Astrocyte of the hippocampus (primary cell): ENCODE measurements at places on chromosomes 3 and 15.

GRCh38 chr3:71389191-71389590, 194.3 kb downstream of the FOXP1 start:
- DNase-seq, result no peak

GRCh38 chr3:123349201-123349535, 99.7 kb downstream of the ADCY5 start:
- no peak for DNase-seq

DNA sequence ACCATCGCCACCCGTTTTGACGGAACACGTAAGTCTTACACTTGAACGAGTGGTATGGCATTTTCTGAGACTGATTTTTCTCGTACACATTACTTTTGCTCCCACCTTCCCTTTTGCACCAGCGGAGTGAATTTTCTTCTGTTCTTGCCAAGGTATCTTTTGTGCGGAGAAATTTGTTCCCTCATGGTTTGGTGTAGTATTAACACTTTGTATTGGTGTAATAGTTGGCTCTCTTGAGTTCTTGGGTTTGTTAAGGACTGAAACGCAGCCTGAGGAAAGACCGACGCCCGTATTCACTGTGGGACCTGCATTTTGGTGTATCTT, 420 bp downstream of the KCNH8 start:
- peak; percentile 3 for DNase-seq

GRCh38 chr3:138197058-138197457, 10.0 kb downstream of the ARMC8 start:
- peak; percentile 73 for DNase-seq

DNA sequence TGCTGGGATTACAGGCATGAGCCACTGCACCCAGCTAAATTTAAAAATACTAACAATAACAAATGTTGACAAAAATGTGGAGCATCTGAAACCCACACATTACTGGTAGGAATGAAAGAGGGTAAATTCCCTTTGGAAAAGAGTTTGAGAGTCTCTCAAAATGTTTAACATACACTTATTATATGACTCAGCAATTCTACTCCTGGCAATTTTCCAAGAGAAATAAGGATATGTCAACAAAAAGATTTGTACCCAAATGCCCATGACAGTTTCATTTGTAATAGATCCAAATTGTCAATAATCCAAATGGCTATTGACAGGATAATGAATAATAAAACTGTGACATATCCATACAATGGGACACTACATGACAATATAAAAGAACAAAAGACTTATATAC, 9.0 kb downstream of the HCLS1 start:
- DNase-seq, result no peak

DNA sequence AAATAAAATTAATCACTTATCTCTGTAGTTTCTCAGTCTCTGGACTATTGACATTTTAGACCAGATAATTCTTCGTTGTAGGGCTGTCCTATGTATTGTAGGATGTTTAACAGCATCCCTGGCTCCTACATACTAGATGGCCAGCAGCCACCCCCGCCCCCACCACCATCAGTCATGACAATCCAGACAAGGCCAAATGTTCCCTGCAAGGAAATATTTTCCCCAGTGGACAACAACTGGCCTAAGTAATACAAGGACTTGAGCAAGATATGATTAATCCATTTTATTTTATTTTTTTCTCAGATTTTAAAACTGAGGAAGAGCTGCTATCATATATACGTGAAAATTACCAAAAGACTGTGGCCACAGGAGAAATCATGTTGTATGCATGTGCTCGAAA, 23.8 kb downstream of the TICRR start:
- no peak for DNase-seq

DNA sequence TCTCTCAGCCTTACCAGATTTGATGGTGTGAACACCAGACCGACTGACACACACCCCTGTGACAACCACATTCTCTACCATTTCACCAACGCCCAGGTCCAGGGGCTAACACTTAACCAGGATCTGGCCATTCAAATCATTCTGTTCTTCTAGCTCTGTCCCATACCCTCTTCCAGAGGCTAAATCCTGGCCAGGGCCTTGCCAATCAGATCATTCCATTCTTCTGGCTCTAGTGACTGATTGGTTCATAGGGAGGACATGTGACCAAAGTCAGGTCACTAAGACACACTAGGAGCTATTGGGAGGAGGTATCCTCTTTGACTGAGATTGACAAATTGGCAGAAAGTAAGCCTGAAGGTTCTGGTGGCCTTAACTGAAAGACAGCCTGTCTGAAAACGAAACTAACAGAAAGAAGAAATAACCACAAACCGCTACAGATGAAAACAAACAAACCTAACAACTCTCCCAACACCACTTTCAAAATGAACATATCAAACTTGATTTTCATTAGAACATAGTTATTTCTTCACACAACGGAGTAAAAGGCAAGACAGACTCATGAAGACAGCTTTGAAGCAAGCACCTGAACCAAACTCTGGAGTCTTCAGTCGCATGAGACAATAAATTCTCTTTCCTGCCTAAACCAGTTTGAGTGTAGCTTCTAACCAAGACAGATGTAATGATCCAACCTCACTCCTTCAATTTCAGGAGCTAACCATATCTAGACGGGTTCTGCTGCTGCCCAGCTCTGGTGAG, 68.5 kb downstream of the TRANK1 start:
- no peak for DNase-seq

DNA sequence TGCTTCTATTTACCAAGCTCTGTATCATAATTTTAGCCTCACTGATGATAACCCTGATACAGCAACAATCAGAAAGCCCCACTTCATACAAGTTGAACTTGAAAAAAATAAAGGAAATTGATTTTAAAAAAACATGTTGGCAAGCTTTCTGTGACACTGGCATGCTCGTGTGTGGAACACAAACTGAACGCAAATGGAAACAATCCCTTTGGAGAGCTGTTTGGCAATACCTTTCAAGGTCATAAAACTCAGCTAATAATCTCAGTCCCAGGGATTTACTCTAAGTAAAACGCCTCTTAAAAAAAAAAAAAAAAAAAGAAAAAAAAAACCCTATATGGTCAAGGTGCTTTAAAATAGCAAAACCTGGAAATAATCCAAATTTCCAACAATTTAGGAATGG, 166.7 kb upstream of the BCL6 start:
- no peak for DNase-seq

- DNase-seq, result no peak
Measured at GRCh38 chr3:27688053-27688452, 34.1 kb downstream of the EOMES start.

GRCh38 chr3:126959921-126960603, 22.9 kb upstream of the PLXNA1 start:
- DNase-seq, result peak; percentile 72

- no peak for DNase-seq
Measured at GRCh38 chr3:24048843-24049242, 103.8 kb downstream of the NR1D2 start.

DNA sequence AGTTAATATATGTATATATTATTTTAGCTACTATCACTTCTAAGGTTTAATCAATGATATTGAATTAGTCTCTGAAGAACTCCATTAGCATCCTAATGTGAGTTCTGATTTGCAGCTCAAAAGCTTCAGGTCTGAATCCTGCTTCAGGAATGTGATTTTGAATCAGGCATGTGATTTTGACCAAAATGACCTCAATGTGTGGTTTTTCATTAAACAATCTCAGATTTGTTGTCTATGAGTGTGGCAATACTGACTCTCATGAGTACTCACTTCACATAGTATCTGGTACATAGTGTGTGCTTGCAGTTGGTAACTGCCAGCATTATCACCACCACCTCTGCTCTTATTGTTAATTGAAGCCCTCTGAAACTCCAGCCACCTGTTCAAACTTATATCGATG, 251.0 kb downstream of the KCNH8 start:
- peak; percentile 68 for DNase-seq
